A673 (cell line): ENCODE measurements at places on chromosomes 5 and 9. TPM values are rescaled to one million over a fixed set of nuclear protein-coding genes. Genes with fewer than 3 reads are reported as not detected.

The PCDHB12 gene
- 5.1 and 6.7 TPM in 2 replicates for total RNA-seq

The OR2V1 gene
- total RNA-seq: not detected in 2 replicates

The DPYSL3 gene
- 24.8 and 35.3 TPM in 2 replicates for total RNA-seq

The CAMLG gene
- 37.6 and 38.8 TPM in 2 replicates for total RNA-seq

DNA sequence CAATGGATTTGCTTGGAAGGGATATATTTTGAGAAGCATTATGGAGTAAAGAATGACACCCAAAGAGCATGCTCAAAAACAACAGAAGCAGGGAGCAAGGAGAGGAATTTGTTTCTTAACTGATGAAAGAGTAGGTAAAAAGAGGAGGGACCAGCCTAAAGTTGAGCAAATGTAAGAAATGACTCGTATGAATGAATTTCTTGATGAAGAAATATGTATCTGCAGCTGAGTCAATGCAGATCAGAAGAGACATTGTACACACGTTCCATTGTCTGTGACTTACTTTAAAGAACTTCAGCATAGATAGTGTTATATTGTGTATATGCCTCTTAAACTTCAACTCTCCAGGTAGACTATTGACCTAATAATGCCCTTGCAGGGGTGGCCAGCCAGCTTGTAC is 112.7 kb upstream of the NREP start:
- no peak overlapping the region for H3K27ac ChIP-seq
- H3K36me3 ChIP-seq: no peaks in the 10 kb centered on the region
- H3K4me1 ChIP-seq: no peaks in the 10 kb centered on the region
- H3K27me3 ChIP-seq: no peaks in the 10 kb centered on the region
- DNase-seq: no peak

- no peak overlapping the region for H3K27ac ChIP-seq
- H3K4me1 ChIP-seq: no peaks in the 10 kb centered on the region
- H3K4me3 ChIP-seq: no peak overlapping the region
- no peak for DNase-seq
These were observed 124.2 kb downstream of the TMEM161B start for GRCh38 chr5:88144219-88145001.

DNA sequence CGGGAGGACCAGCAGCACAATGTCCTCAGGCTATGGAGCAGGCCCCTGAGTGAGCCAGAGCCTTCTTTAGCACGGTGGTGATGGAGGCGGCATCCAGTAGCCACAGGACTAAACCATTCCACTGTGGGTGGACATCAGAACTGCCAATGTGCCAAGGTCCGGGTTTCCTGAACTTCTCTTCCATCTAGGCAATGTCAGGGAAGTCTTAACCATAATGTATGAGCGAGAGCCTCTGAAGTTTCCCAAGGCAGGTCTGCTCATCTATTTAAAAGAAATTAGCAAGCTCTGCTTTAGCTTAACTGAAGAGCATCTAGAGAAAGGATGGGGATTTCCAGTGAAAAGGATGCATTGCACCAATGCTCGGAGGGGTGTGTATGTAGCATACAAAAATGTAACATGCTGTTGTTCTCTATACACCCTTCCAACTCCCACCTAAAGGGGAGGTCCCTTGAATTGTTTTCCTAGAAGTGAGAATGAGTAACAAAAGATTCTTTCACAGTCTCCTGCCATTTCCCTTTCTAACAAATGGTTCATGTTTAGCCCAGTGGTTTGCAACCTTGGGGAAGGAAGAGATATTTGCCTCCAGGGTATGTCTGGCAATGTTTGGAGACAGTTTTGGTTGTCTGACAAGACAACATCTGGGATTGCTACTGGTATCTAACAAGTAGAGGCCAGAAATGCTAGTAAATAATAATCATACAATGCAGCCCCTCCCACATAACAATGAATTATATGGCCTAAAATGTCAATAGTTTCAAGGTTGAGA is 6.1 kb upstream of the RXFP3 start:
- H3K4me3 ChIP-seq: no peak overlapping the region
